Left lung (tissue), 14 donors: ENCODE measurements at places on chromosomes 7 and 10.

GRCh38 chr7:95927756-95928155 lies 155.4 kb downstream of the DYNC1I1 start:
- no peaks in the 10 kb centered on the region for H3K27me3 ChIP-seq
- H3K36me3 ChIP-seq = no peaks in the 10 kb centered on the region
- H3K27ac ChIP-seq = no peak overlapping the region
- no peak for DNase-seq
- no peaks in the 10 kb centered on the region for H3K4me1 ChIP-seq

DNA sequence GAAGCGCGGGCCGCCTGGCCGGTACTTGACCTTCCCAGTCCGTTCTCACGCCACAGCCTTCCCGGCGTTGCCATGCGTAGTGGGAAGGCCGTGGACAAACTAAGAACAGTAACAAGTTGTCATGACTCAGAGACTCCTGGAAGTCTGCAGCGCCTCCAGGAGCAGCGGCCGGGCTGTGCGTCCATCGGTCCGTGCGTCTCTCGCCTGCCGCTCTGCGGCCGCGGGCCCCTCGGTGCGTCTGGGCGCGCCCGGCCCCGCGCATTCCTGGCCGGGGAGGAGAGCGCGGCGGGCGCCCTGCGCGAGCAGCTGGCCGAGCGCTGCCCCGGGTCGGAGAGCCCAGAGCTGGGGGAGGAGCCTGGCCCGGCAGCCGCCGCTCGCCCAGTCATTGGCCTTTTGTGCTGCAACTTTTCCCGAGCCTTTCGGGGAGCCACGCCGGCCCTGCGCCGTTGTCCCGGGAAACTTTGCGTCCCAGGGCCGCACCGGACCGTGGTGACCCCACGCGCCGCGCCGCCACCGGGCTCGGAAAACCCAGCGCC lies 123.7 kb downstream of the TACC2 start:
- H3K4me3 ChIP-seq = peak overlapping the region; percentile 69
- peaks cover 8% of the 10 kb centered on the region for H3K4me1 ChIP-seq
- H3K36me3 ChIP-seq = no peaks in the 10 kb centered on the region
- DNase-seq = peak; percentile 89

DNA sequence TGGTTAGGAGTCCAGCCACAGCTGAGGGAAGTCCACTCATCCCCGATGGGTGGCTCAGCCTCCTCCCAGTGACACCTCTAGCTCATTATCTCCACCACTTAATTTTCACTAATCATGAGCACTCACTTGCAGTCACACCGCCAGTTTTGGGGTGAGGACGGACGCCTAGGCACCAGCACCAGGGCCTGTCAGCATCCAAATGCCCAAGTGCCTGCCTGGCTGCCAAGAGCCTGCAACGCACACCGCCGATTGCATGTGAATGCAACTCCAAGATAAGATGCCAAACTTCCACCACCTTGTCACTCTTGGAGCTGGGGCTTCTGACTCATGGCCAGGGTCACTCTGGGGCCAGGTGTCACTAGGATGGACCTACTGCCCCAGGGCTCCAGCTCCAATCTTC lies 24.4 kb upstream of the SMARCD3 start:
- no peaks in the 10 kb centered on the region for H3K36me3 ChIP-seq
- H3K4me3 ChIP-seq = no peak overlapping the region
- H3K27ac ChIP-seq = peak overlapping the region; percentile 88
- H3K4me1 ChIP-seq = peaks cover 6% of the 10 kb centered on the region
- DNase-seq = no peak
- peaks cover 8% of the 10 kb centered on the region for H3K27me3 ChIP-seq

DNA sequence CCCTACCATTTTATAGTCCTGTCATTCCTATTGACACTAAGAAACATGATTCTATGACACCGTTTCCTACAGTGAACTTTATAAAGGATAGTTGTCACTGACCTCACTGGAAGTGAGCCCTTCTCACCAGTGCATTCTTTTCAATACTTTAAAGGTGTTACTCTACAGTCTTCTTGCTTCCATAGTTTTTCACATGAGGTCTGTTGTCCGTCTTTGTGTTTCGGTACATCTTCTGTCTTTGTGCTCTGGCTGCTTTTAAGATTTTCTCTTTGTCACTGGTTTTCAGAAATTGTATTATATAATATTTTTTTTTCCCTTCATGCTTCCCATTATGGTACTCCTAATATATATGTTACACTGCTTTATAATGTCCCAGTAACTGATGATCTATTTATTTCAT lies 174.2 kb downstream of the KIF20B start:
- no peaks in the 10 kb centered on the region for H3K36me3 ChIP-seq
- no peaks in the 10 kb centered on the region for H3K4me1 ChIP-seq
- H3K4me3 ChIP-seq = no peak overlapping the region
- DNase-seq = no peak
- no peaks in the 10 kb centered on the region for H3K27me3 ChIP-seq
- H3K27ac ChIP-seq = no peak overlapping the region
